ENCODE measurements at places on chromosomes 16 and 17.

GRCh38 chr16:28910086-28911031 lies 14.7 kb downstream of the RABEP2 start:
- peak; percentile 16 for DNase-seq

GRCh38 chr17:54968988-54969332 lies 395 bp downstream of the STXBP4 start:
- peak; percentile 41 for DNase-seq

GRCh38 chr16:82995924-82996441 lies 369.2 kb downstream of the CDH13 start:
- DNase-seq = no peak

GRCh38 chr17:65790241-65790640 lies 228.8 kb upstream of the AXIN2 start:
- no peak for DNase-seq

DNA sequence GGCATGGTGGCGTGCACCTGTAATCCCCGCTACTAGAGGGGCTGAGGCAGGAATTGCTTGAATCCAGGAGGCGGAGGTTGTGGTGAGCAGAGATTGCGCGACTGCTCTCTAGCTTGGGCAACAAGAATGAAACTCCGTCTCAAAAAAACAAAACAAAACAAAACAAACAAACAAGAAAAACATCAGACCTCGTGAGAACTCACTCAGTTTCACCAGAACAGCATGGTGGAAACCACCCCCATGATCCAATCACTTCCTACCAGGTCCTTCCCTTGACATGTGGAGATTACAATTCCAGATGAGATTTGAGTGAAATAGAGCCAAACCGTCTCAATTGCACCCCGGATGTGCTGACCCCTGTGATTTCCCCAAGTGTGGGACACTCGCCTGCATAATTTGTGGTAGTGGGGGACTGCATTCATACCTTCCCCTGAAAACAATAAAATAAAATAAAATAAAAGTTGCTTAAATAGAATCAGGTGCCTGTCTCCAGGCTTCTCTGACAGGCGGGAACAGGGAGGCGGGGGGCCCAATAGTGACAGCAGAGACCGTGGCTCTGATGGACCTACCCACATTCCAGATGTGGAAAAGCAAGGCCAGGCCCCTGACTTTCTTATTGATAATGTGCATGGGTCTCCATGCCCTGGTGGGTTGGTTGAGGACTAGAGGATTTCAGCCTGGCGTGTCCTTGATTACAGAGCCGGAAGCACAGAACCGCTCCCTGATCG lies 13.1 kb downstream of the ZSCAN10 start:
- DNase-seq = no peak

GRCh38 chr17:18004345-18004744 lies 31.7 kb downstream of the DRC3 start:
- no peak for DNase-seq

GRCh38 chr17:76268015-76268749 lies 3.0 kb downstream of the UBALD2 start:
- DNase-seq = peak; percentile 66

DNA sequence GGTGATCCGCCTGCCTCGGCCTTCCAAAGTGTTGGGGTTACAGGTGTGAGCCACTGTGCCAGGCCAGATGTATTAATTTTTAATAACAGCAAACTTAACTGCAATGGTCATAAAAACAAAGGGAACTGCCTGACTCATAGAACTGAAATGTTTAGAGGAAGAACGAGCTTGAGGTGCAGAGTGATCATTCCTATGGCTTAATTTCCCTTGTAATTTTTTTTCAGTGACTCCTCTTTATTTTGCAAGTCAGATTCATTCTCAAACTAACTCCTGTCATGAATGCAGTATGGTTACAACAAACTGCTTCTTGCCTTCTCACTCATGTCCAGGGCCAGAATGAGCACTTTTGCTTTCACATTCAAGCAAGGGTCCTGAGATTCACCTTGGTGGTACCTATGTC lies 231.3 kb downstream of the HAPSTR1 start:
- no peak for DNase-seq

- no peak for DNase-seq
These were observed 595.6 kb upstream of the KIF2B start for GRCh38 chr17:53227111-53227510.

- DNase-seq = no peak
These were observed 166.5 kb downstream of the AXIN2 start for GRCh38 chr17:65394811-65395472.

DNA sequence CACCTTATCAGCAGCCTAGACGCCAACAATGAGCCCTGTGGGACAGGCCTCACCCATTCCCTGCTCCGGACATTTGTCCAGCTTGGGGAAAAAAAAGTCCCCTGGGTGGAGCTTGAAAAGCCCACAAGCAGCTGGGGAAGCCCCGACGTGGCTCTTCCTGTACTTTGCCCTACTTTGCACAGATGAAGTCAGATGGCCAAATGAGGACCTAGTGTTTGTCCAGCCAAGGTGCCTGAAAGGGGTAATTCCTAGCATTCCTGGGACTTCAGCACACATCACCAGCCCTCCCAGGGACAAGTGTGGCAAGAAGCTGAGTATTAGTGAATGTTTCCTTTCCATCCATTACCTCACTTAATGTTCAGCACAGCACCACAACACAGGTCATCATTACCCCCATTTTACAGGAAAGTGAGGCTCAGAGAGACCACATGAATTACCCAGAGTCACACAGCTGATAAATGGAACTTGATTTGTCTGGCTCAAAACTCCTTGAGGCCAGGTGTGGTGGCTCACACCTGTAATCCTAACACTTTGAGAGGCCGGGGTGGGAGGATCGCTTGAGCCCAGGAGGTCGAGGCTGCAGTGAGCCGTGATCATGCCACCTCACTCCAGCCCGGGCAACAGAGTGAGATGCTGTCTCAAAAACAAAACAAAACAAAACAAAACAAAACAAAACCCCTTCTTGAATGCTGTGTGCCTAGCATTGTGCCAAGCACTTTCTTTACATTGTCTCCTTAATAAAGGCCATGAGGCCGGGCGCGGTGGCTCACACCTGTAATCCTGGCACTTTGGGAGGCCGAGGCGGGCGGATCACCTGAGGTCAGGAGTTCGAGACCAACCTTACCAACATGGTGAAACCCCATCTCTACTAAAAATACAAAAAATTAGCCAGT lies 19.9 kb upstream of the PLLP start:
- DNase-seq = no peak

DNA sequence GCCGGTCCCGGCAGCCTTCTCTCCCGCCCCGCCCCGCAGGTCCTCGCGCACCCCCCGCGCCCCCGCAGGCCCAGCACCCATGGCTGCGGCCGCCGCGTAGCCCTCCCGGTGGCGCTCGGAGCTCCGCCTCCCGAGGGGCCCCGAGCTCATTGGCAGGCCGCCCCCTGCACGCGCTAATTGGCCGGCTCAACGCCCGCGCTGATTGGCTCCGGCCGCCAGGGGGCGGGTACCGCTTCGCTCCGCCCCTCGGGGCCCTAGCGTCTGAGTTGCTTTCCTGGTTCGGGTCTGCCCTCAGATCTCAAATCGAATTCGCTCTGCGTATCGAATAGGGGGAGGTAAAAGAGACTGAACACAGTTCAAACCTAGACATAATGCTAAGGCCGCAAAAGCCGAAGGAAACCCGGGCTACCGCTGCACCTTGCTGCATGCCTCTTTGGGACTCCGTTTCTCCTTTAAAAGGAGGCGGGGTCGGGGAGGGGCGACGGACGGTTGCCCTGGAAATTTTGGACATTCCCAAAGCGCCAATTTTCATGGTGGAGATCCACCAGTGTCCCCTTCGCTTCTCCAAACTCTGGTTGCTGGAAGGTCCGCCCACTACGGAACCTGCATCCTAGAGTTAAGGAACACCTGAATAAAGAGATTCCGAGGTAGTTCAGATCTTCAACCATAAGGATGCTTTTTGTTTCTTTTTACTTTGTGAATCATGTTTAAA lies at the start of gene DEXI:
DEXI (minus strand) TSS at position 117 of the 712 bp plus-strand sequence. CDS start 463 bp downstream, outside the sequence.
- peak; percentile 99 for DNase-seq

GRCh38 chr17:69605571-69605970 lies 191.1 kb downstream of the MAP2K6 start:
- DNase-seq = no peak
